WTC11 (cell line): ENCODE measurements at places on chromosomes 7 and 10.
A peak's percentile ranks its signal among the peaks of the same experiment; 100 is the strongest.

- no peak for DNase-seq
These were observed 598.0 kb downstream of the PTPRN2 start for GRCh38 chr7:157989589-157989988.

DNA sequence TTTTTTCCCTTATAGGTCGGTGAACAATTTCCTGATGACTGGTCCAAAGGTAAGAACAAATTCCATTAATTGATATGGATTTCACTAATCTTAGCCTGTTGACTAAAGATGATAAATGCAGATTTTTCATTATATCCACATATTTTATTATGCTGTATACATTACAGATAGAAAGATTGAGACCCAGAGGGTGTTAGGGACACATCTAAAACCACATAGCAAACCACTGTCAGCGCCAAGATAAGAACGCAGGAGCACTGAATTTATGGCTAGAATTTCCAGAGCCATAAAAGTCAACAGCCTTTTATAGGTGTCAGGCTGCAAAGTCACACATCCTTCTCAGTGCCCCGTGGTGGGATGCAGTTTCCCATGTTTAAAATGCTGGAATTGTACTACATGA is 16.2 kb downstream of the WNT8B start:
- DNase-seq = no peak

GRCh38 chr10:91798649-91799611 is 704 bp downstream of the TNKS2 start:
- DNase-seq = peak; percentile 55

- no peak for DNase-seq
These were observed 417.6 kb downstream of the SORCS1 start for GRCh38 chr10:106746868-106747267.

DNA sequence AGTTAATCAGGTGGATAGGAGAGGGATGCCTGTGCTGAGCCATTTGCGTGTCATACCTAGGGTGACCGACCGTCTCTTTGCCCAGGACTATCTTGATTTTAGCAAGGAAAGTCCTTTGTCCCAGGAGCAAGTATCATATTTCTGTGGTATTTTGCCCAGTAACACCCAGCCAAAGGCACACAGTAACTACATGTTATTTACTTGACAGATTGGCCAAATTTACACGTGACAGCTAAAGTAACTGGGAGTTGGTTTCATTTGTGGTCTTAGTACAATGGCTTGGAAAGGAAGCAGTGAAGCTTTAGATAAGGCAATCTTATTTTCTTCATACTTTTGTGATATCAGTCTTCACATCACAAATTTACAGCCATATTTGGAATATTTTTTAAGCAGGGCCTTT is 142.1 kb downstream of the JCAD start:
- no peak for DNase-seq

GRCh38 chr7:95594185-95594584 is 2.1 kb downstream of the PDK4 start:
- no peak for DNase-seq
